ENCODE measurements at places on chromosomes 1 and 21.

DNA sequence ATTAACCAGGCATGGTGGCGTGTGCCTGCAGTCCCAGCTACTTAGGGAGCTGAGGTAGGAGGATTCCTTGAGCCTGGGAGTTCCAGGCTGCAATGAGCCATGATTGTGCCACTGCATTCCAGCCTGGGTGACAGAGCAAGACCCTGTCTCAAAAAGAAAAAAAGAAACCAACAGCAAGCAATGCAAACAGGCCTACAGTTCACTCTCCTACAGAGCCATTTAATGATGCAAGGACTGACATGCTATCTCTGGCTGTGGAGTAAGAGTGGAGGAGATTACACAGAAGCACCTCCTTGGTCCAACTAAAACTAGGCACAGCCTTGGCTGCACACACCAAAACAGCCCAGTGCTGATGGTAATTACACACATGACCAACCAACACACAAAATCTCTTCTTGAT lies 127.5 kb upstream of the SOD1 start:
- no peak for DNase-seq

GRCh38 chr21:33932731-33933130 lies 17.1 kb upstream of the ATP5PO start:
- no peak for DNase-seq

DNA sequence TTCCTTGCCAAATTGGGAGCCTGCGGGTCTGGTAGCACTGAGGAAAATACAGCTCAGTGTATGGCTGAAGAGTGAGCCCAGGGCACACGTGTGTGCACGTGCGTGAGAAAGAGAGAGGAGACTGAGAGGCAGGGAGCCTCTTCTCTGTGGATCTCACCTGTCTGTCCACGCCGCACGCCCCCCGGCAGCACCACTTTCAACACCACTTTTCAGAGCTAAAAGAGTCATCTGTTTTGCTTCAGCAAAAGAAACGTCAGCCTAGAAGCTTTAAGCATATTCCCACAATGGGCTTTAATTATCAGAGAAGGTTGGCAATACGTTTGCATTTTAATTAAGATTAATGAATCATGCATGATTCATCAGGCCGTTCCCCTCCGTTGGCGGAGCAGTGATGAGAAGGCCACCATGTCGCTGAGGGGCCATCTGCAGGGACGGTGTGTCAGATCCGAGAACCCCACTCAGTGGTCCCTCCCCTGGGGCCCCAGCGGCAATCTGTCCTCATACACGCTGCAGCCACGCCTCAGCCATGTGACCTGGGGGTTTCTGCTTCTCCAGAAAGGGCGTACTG lies 56.8 kb downstream of the SIK1 start:
- DNase-seq, result no peak

DNA sequence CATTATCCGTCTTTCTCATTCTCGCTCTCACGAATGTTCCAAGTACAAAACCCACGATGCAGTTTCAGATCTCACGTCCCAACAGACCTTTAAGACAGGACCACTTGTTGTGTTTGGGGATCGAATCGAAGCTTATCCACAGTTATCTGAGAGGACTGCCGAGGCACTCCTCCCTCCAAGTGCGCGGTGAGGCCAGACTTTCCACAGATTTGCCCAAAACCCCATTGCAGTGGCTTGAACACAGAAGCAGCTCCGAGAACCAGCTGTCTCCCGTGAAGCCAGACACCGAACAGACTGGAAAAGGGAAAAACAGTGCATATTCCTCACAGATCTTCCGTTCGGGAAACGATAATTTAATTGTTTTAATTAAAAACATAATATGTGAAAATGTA lies 46.5 kb upstream of the COL6A2 start:
- no peak for DNase-seq

DNA sequence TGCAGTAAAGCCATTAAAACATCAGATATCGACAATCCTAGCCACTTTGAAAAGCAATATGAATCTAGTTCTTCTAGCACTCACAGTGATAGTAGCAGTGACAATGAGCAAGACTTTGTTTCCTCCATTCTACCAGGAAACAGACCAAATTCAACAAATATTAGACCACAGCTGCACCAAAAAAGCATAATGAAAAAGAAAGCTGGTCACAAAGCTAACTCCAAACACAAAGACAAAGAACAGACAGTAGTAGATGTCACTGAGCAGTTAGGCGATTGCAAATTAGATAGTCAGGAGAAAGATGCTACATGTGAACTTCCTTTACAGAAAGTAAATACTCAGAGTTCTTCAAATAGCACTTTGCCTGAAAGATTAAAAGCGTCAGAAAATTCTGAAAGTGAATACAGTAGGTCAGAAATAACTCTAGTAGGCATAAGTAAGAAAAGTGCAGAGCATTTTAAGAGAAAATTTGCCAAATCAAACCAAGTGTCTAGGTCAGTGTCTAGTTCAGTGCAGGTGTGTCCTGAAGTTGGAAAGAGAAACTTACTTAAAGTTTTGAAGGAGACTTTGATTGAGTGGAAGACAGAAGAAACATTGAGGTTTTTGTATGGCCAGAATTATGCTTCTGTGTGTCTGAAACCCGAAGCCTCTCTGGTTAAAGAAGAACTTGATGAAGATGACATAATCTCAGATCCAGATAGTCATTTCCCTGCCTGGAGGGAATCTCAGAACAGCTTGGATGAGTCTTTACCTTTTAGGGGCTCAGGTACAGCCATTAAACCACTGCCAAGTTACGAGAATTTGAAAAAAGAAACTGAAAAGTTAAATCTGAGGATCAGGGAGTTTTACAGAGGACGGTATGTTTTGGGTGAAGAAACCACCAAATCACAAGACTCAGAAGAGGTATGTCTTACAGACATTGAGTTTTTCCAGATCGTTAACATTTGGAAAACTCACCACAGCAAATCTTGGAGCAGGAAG lies 24.9 kb downstream of the RPAP2 start:
- DNase-seq, result no peak

DNA sequence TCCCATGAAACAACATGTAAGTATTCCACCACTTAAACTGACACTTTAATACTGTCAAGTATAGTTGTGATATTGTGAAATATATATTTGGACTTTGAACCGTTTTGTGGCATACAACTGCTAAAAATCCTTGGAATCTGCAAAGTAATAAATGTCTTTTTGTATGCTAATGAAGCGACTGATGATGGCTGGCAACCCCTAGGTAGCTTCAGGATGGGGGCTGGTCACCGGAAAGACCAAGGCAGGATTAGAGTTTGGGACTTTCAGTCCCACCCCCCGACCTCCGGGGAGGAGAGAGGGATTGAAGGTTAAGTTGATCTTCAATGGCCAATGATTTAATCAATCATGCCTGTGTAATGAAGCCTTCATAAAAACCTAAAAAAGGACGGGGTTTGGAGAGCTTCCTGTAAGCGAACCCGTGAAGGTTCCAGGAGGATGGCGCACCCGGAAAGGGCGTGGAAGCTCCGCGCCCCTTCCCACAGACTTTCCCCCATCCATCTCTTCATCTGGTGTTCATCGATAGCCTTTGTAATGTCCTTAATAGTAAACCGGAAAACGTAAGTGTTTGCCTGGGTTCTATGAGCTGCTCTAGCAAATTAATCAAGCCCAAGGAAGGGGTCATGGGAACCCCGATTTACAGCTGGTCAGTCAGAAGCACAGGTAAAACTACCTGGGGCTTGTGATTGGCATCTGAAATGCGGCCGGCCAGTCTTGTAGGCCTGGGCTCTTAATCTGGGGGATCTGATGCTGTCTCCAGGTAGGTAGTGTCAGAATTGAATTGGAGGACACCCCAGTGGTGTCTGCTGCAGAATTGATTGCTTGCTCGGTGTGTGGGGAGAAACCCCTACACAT lies 1.8 kb upstream of the ZNF281 start:
- no peak for DNase-seq

DNA sequence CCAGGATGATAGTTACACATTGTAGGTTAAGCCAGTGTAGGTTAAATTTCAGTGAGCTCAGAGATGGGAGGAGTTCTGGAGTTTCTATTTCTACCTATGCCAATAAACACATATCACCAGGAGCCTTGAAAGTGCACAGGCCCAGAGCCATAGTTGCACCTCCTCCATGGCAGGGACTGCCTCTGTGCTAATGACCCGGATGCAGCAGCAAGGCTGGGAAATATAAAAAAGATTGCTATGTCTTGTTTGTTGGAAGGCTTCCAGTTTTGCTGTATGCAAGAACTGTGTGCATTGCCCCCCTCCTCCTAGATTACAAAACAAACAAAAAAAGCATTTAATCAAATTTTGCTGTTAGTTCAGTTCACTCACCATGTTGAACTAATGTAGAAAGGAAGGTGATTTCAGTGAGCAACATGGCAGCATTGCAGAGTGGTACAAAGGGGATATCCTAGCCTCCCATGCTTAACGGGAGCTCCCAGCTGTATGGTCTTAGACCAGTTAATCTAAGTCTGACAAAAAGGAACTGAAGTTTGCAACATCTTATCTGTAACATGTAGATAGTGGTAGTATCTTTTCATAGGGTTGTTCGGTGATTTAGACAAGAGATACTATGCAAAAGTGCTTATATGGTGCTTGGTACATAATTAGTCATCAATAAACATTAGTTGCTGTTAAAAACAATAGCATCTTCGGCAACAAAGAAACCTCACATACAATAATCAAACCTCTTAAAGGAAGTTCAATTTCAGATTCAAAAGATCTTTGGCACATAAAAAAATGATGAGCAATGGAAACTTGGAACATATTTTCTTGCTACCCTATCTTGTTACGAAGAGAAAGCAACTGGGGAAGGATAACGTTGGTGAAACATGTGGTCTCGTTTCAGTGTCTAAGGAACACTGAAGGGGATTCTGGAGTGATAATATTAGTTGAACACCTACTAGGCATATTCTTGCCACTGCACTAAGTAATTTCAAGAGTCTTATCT lies 309.5 kb downstream of the ASTN1 start:
- DNase-seq, result no peak

DNA sequence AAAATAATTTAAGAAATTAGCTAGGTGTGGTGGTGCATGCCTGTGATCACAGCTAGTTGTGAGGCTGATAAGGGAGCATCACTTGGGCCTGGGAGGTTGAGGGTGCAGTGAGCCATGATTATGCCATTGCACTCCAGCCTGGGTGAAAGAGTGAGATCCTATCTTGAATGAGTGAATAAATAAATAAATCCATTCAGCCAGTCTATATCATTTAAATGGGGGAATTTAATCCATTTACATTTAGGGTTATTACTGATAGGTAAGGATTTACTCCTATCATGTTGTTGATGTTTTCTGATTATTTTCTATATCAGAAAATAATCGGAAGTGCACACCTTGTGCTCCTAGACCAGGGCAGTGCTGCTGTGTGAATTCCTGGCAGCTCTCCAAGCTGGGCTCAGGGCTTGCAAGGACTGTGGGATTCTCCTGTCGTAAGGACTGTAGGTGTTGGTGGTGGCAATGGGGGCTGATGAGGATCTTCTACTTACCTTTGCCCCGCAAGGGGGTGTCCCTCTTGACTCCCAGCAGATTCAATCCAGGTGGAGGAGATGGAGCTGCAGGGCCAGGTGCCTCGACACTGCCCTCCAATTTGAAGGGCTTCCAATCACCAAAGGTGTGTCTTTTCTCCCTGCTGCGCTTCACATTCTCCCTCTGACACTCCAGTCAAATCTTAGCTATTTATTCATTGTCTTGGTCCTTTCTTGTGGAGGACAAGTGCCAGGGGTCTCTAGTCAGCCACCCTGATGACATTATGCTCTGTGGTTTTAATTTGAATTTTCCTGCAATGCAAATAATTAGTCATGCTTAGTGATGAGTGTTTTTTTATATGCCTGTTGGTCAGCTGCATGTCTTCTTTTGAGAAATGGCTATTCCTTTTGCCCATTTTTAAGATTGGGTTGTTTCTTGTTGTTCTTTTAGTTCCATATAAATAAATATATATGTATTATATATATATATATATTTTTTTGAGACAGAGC lies 14.1 kb upstream of the TRAPPC10 start:
- no peak for DNase-seq

DNA sequence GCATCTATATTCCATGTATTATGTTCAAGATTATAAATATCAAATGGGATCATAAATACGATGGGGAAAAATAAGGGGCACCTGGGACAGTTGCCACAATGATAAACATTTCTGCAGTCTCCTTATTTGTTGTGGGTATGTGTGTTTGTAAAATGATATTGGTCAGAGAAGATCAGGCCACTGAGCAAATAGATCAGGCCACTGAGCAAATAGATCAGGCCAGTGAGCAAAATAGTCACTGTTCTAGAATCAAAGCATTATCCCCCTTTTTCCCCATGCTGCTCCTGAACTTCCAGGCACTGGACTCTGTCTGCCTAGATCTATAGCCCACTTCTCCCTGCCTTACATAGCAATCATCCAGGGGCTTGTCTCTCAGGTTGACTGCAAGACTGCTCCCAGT lies 599.8 kb upstream of the USP24 start:
- no peak for DNase-seq

GRCh38 chr1:221732052-221732451 lies 9.8 kb downstream of the DUSP10 start:
- no peak for DNase-seq

GRCh38 chr1:171037626-171038025 lies 53.1 kb upstream of the FMO3 start:
- DNase-seq, result no peak

- DNase-seq, result no peak
These were observed 39.0 kb upstream of the IL20 start for GRCh38 chr1:206826394-206826793.

DNA sequence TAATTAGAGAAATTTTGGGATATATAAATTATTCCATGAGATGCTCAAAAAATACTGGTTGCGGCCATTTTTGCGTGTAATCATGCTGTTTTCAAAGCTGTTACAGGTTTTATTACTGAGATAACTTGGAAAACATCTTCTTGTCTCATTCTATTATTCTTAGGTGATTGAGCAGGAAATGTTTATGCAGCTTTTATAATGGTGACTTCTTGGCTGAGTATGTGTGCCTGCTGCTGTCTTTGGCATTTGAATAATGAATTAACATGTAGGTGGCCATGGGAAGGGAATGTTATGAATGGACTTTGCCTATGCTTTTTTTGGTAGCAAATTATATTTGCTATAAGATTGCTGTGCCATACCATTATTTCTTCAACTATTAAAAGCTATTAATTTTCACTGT lies 52.5 kb downstream of the RASAL2 start:
- no peak for DNase-seq

- DNase-seq, result no peak
These were observed 25.9 kb downstream of the OPTC start for GRCh38 chr1:203519896-203520295.

DNA sequence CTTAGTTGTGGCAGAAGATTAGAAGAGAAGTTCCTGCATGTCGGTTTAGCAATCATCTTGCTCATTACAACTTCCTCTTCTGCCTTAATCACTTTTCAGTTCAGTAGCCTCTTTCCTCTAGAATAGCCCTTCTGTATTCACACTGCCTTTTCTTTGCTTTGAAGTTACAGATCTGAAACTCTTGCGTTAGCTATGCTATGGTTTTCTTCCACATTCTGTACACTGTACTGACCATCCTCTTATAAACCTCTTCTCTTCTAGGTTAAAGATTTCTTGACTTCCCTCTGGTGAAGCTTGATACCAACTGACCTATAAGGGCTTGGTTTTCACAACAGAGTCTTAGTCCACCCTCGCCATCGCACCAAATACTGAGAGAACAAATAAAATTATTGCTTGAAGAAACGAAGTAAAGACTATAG lies 35.0 kb downstream of the C21orf91 start:
- DNase-seq, result peak; percentile 55
